Neural crest cell (in vitro differentiated cells): ENCODE measurements at places on chromosomes 7 and 10. TPM values are rescaled to one million over a fixed set of nuclear protein-coding genes. Genes with fewer than 3 reads are reported as not detected.

The SLC26A3 gene
- total RNA-seq, result not detected in 2 replicates

- no peak for DNase-seq
Measured at GRCh38 chr7:1800902-1801301, 130.8 kb downstream of the ELFN1 start.

DNA sequence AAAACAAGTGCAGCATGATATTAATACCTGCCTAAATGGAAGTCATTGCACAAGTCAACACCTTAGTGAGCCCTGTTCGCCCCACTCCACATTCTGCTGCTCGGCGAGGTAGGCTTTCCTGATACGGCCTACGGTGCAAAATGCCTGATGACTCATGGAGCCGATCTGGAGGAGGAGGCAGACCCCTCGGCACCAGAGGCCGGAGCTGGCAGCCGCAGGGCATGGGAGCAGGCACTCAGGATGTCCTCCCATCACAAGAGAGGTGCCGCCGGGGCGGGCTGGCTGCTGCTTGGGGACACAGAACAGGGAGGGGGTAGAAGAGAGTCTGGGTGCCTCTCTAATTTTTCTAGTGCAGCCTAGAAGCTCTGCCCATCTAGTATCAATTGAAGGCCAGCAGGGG is 418.5 kb upstream of the MGMT start:
- DNase-seq, result no peak

GRCh38 chr7:99006739-99007424 is 128.6 kb downstream of the TRRAP start:
- DNase-seq, result no peak

GRCh38 chr10:725786-726185 is 36.3 kb upstream of the DIP2C start:
- DNase-seq, result no peak

- no peak for DNase-seq
Measured at GRCh38 chr10:113094114-113094486, 144.1 kb downstream of the TCF7L2 start.
